ENCODE measurements at places on chromosomes 2 and 18.

DNA sequence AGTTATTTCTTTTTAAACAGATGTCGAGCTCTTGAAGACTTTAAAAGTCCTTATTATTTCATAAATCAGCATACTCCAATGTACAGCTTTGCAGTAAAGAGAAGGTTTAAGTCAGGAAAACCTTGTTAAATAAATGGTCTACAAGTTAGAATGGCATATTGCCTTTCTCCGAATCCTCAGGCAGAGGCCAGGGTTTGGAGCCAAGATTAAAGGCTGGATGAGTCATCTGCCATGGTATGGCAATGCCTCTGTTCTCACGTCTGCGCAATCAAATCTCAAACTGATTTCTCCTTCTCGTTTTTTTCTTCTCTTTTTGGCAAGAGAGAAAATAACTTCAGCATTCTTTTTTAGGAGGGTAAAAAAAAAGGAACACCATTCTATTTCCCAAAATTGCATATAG is 5.6 kb upstream of the KCNJ3 start:
- no peak for DNase-seq

DNA sequence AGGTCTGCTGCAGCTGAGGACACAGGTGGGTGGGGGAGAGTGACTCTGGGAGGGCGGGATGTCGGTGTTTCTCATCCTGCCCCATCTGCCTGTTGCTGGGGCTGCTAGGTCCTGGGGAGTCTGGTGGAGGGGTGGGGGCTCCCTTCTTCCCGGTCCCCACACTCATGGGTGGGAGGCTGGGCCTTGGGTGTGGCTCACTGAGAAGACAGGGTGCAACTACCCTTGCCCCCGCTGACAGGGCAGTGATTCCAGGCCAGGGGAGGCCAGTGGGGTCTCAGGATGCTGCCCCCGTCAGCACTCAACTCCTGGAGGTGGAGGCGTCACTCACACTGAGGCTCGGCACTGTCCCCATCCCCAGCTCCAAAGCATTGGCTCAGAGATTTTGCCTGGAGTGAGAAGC is 7.7 kb upstream of the NFATC1 start:
- no peak for DNase-seq

- DNase-seq = no peak
Measured at GRCh38 chr2:149849136-149849535, 261.6 kb upstream of the MMADHC start.

- no peak for DNase-seq
Measured at GRCh38 chr2:160918906-160919503, 241.2 kb upstream of the TANK start.

DNA sequence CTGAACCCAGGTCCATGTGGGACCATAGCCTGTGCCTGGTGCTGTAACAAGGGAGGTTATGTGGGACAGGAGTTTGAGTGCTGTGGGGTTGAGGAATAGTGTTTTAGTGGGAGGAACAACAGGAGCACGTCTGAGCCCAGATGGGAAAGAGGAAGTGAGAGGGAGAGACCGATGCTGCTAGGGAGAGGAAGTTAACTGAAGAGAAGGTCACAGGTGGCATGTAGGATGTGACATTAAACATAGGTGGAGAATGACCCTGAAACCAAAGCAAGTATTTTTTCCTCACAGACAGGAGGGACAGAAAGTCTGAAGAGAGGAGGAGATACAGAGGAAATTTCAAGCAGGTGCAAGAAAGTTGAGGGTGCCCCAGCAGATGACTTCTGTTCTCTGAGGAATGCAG is 87.8 kb downstream of the ACOXL start:
- no peak for DNase-seq

DNA sequence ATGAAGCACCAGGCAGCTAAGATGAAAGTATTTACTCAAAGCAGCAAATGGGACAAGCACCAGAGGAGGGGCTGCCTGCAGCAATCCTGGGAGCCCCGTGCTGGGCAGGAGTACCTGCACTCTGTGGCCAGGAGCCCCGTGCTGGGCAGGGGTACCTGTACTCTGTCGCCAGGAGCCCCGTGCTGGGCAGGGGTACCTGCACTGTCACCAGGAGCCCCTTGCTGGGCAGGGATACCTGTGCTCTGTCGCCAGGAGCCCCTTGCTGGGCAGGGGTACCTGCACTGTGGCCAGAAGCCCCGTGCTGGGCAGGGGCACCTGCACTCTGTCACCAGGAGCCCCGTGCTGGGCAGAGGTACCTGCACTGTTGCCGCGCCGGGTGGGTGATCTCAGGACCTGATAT is 158.6 kb downstream of the MYT1L start:
- DNase-seq = no peak

DNA sequence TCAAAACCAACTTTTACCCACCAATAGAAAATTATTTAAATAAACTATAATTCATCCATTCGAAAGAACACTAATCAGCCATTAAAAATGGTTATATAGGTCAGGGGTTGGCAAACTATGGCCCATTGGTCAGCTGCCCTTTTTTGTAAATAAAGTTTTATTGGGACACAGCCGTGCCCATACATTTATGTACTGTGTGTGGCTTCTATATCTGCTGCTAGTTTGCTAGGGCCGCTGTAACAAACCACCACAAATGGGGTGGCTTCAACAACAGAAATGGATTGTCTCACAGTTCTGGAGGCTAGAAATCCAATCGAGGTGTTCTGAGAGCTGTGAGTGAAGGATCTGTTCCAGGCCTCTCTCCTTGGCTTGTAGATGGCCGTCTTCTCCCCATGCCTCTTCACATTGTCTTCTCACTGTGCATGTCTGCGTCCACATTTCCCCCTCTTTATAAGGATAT is 7.0 kb upstream of the TXNDC2 start:
- no peak for DNase-seq

- DNase-seq = no peak
Measured at GRCh38 chr2:24984912-24985311, 13.2 kb upstream of the DNAJC27 start.

GRCh38 chr2:19425419-19425818 is 67.0 kb upstream of the OSR1 start:
- DNase-seq = no peak

Measured in stimulated activated CD8-positive, alpha-beta memory T cell treated with anti-CD3 and anti-CD28 coated beads, Interleukin-2, amount 100 ng/mL, for 1 hour (primary cell).